ENCODE measurements at places on chromosomes 3 and 15.

DNA sequence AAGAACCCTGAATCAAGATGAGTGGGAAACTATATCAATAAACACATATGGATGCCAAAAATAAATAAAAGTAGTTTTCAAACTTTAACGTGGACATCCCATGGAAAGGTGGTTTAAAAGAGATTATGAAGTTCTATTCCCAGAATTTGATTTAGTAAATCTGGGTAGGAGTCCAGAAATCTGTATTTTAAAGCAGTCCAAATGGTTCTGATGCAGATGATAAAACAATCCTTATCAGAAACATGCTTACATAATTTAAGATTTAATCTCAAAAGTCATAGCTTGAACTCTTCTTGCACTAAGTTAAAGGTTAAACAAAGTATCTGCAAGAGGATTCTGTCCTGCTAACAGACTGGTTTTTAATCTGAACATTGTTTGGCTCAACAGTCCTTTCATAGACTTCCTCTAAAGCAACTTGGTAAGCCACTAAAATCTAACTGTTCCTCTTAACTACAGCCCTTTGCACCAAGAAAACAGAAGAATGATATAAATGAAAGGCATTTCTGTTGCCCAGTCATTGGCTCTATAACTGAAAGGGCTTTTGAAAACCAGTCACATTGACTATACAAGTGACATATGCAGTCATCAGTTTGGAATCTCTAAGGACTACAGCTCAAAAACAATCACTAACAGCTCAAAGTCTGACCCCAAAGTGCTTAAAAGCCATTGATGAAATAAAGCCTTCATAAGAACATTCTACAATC is 23.4 kb upstream of the MAP4 start:
- no peak for DNase-seq

- no peak for DNase-seq
These were observed 479.8 kb downstream of the PLOD2 start for GRCh38 chr3:145681181-145681580.

- DNase-seq = no peak
These were observed 80.2 kb downstream of the PPARG start for GRCh38 chr3:12369029-12369428.

DNA sequence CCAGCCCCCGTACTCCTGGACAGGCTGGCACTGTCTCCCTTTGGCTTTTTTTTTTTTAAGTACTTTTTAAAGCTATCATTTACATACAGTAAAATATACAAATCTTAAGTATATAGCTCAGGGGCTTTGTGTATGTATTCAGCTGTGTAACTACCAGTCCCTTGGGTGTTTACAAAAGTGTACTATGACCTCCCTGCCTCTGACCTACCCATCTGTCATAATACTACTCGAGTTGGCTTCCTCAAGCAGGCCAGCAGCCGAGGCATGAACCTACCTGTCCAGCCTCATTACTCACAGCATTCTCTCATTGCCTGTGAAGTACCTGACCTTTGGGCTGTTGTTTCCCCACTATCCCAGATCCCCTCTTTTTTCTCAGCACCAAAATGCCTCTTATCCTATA is 33.2 kb downstream of the ABHD2 start:
- DNase-seq = no peak

GRCh38 chr3:30354513-30354912 is 251.9 kb upstream of the TGFBR2 start:
- DNase-seq = no peak

DNA sequence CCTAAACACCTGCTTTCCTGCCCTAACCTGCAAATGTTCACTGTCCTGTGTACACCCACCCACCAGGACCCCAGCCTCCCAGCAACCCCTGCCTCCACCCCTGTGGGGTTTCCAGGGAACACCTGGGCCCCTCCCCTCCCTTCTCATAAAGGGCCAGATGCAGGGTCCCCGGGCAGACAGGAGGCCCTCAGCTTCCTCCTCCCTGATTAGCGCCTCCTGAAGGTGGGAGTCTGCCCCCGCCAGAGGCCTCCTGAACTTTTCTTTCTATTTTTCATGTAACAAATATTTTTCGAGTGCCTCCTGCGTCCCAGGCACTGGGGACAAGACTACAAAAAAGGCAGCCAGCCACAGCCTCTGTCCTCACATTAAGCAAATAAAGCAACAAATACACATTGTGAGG is 135.4 kb upstream of the LINGO1 start:
- DNase-seq = no peak

DNA sequence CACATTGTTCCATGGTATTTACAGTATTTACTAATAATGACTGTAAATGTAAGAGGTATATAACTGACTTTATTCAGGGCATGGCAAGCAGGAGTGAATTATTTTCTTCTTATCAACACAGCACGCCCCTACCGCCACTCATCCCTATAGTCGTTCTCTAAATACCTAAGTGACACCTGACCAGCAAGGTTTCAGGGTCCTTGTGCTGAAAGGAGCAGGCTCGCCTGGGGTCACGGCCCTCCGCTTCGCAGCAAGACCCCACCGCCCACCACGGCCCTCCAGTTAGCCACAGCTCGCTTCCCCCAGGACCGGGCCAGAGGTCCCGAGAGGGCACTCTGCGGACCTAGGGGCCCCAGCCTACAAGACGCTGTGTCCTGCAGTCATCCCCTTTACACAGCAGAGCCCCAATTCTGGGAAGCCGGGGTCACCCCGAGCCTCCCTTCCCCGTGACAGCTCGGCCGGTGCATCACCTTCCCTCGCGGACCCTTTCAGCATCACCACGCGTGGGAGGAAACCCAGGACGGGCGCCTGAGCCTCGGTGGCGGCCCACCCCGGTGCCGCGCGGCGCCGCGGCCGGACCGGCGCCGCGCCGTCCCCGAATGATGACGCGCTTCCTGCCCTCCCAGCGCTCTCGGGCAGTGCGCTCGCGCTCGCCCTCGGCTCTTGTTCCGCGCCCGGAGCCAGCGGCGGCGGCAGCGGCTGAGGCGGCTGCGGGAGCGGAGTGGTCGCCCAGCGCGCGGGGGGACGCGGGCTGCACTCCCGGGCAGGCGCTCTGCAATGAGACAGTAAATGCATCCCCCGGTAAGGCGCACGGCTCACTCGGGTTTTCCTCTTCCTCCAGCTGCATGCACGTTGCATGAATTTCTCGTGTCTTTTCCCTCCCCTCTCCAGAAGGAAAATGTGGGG is 225.1 kb upstream of the C2CD4B start:
- DNase-seq = peak; percentile 47

- DNase-seq = no peak
These were observed 17.6 kb downstream of the CTSH start for GRCh38 chr15:78927077-78927790.

DNA sequence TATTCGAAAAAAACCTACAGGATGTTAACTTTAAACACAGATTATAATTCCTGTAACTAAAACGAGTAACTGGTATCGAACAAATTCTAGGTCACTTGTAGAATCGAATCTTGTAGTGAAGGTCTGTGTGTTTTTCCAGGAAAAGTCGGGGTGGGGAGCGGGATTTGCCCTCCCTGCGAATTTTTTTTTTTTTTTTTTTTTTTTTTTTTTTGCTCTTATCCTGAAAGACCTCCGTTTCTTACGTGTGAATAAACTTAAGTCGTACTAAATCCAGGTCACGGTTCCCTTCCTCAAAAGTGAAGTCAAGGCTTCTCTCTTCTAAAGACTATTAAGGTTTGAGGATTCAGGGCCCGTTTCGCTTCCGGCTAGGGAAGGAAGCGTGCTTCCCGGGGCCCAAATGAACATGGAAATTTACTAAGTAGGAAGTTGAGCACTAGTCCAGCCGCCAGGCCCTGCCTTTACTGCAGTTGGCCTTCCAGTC is 770 bp downstream of the TBC1D5 start:
- DNase-seq = no peak

DNA sequence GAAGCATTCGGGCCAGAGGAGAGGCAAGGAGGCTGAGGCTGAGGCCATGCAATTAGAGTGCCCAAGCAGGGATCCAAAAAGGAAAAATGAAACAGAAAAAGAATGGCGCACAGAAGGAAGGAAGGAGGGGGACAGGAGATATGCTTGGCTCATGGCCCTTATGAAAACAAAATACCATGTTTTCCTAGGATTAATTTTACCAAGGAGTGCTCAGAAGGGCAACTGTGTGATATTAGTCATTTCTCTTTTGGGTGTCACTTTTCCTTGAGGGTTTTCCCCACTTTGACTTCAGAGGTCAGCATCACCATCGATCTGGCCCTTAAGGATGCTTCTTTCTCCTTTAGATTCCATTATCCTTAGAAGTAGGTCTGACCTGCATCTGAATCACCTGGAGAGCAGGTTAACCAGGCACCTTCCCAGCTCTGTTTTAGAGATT is 1.4 kb downstream of the PARP14 start:
- DNase-seq = no peak

- DNase-seq = no peak
These were observed 47.8 kb downstream of the KCNMB2 start for GRCh38 chr3:178583963-178584575.

DNA sequence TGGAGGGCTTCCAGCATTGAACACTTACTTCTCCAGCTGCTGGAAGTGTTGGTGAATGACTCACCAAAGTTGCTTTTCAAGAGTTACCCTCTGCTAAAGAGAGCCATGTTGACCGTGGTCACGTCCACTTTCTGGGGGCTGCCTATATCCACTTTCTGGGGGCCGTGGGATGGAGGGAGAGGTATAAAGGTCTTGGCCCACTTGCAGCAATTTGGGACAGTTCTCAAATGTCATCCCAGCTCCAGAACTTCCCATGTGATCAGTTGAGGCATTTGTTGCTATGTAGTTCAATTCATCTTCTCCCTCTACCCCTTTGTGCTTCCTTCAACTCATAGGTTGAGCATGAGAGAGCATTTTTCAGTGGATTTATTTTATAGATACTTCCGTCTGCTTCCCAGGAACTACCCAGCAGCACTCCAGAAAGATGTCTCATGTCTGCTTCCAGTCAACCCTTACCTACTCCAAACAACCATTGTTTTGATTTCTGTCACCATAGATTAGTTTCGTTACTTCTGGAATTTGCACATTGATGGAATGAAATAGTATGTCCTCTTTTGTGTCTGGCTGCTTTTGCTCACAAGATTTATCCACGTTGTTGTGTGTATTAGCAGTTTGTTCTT is 130.6 kb downstream of the TCF12 start:
- DNase-seq = no peak

- DNase-seq = no peak
These were observed 53.8 kb downstream of the CDCP1 start for GRCh38 chr3:45092132-45093031.

GRCh38 chr3:159236321-159236720 is 434.5 kb downstream of the MFSD1 start:
- DNase-seq = no peak

GRCh38 chr3:187210545-187211327 is 13.4 kb downstream of the RTP1 start:
- no peak for DNase-seq

DNA sequence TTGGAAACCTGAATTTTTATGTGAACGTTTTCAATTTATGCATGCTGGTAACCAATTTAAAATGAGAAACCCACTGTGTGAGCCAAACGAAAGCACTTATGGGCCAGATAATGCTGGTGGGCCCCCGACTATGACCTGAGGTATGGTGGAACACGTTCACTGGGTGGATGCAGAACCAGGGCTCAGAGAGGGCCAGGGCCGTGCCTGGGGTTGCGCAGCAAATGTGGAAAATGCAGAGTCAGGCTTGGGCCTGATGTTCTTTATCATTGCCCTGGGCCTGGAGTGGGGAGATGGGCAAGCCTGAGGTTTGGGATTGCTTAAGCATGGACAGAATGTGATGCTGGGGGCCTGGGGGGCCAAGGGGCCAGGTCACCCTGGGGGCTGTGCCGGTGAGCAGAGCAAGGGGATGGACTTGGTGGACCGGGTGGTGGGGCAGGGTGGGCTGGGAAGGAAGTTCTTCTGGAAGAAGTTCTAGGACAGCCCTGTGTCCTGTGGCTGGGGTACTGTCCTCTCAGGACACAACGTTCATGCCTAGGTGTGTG is 17.9 kb downstream of the FBLN2 start:
- DNase-seq = no peak

DNA sequence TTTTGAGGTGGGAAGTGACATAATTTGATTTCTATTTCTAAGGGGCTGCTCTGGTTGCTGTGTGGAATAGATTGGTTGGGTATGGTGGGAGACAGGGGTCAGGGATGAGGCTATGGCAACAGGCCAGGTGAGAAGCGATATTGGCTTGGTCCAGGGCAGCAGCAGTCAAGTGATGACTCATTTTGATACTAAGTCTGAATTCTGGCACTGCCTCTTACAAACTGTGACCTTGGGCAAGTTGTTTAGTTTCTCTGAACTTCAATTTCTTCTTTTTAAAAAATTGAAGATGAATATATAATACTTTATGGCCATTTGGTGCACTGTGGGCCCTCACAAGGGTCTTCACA is 40.4 kb upstream of the CLSTN2 start:
- DNase-seq = no peak

- no peak for DNase-seq
These were observed 43.6 kb upstream of the SPTSSB start for GRCh38 chr3:161414907-161415306.

GRCh38 chr3:192867645-192868044 is 50.0 kb downstream of the MB21D2 start:
- no peak for DNase-seq

DNA sequence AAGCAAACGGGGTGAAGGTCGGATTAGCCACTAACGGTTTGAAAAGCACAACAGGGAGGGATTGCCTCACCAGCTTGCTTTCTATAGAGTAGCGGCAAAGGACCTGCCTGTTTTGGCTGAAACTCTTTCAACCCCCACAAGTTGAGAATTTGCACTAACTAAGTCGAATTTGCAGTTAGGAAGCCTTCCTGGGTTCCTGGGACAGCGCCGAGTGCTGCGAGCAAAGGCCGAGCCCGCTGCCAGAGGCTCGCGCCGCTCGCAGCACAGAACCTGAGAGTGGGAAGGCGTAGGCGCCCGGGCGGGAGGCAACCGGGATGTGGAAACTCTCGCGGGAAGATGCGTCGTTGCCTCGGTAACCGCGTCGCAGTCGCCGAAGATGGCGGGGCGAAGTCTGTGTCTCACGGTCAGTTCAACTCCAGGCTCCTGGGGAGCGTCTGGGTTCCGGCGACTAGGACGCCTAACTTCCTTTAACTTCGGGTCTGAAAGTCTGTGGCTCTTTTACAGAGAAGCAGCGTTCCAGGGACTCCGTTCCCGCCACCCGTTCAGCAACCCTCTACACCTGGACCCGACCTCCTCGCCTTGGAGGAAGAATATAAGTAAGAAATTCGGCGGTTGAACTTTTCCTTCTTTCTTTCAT is at the start of gene TEX9:
TEX9 (plus strand) TSS at position 352 of the 637 bp plus-strand sequence; CDS start at position 377, 25 bp downstream.
- DNase-seq = peak; percentile 52

- no peak for DNase-seq
These were observed 72.8 kb downstream of the POLQ start for GRCh38 chr3:121473001-121473400.

- no peak for DNase-seq
These were observed 46.6 kb upstream of the TCF12 start for GRCh38 chr15:56871867-56872266.
